Smooth muscle cell of the umbilical artery (primary cell): ENCODE measurements at places on chromosomes 5 and 9. TPM values are rescaled to one million over a fixed set of nuclear protein-coding genes. Genes with fewer than 3 reads are reported as not detected.

CARTPT gene
- total RNA-seq: not detected in 2 replicates

IFNA2 gene
- not detected in 2 replicates for total RNA-seq

PCDHB13 gene
- 0.28 and 0.89 TPM in 2 replicates for total RNA-seq

N4BP3 gene
- under 0.01 and 0.46 TPM in 2 replicates for total RNA-seq

POLE3 gene
- 31.5 and 38.3 TPM in 2 replicates for total RNA-seq

OR1Q1 gene
- not detected in 2 replicates for total RNA-seq

SMIM33 gene
- total RNA-seq: not detected in 2 replicates

RGMB gene
- 28.5 and 83.9 TPM in 2 replicates for total RNA-seq

PCDHGA1 gene
- total RNA-seq: 0.69 and 0.89 TPM in 2 replicates

KCNV2 gene
- total RNA-seq: not detected in 2 replicates

HAVCR1 gene
- not detected in 2 replicates for total RNA-seq

F2RL2 gene
- total RNA-seq: 5.6 and 6.2 TPM in 2 replicates

MOB3B gene
- total RNA-seq: 0.18 and 0.30 TPM in 2 replicates

PFN3 gene
- total RNA-seq: not detected in 2 replicates
